Stimulated activated CD4-positive, alpha-beta T cell treated with anti-CD3 and anti-CD28 coated beads, TNF-alpha, amount 100 ng/mL, for 48 hours (primary cell): ENCODE measurements at places on chromosomes 4 and X.

DNA sequence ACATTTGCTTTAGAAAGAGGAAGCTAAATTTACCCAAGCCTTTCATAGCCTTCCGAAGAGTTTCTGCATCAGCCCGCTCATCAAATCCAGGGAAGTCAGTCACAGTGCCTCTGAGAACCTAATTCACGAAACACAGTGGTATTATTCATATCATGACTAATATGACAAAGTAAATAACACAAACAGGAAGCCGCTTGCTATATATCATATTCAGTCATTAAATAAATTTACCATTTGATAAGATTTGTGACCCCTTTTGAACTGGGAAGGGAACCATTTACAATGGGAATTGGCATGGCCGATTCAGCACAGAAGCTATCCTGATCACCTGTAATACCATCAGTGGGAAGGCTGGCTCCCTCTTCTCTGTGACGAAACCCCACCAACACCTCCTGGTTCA, 10.5 kb downstream of the ANXA5 start:
- no peak for DNase-seq

DNA sequence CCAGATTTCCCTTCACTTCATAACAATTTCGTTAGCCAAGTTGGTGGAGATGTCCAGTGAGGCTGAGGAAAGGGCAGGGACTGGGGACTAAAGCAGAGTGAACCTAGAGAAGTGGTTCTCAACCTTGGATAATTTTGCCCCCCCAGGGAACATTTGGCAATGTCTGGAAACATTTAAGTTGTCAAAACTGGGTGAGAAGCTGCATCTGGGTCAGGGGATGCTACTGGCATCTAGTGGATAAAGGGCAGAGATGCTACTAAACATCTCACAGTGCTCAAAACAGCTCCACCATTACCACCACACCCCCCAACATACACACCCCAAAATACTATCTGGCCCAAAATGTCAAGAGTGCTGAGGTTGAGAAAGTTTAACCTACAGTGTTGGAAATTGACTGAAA, 32.0 kb upstream of the FGF16 start:
- DNase-seq, result no peak

- DNase-seq, result no peak
These were observed 6.5 kb downstream of the NKX3-2 start for GRCh38 chr4:13537832-13538177.

GRCh38 chrX:19849464-19850080, 37.8 kb downstream of the SH3KBP1 start:
- no peak for DNase-seq

DNA sequence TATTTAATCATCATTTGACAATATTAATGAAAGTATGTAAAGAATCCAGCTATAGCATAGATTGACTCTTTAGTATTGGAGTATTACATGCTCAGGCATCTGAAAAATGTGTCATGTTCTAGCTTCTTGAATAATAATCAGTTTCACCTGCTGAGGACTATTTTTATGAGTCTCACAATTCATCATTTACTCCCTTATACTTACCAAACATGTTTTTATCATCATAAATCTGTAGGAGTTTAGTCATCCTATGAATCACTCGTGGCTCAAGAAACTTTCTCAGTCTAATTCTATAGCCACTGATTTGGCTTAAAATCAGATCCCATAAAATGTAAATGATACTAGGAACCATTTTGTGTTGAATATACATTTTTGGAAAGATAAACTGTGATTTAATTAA, 1616.1 kb downstream of the C4orf33 start:
- no peak for DNase-seq

DNA sequence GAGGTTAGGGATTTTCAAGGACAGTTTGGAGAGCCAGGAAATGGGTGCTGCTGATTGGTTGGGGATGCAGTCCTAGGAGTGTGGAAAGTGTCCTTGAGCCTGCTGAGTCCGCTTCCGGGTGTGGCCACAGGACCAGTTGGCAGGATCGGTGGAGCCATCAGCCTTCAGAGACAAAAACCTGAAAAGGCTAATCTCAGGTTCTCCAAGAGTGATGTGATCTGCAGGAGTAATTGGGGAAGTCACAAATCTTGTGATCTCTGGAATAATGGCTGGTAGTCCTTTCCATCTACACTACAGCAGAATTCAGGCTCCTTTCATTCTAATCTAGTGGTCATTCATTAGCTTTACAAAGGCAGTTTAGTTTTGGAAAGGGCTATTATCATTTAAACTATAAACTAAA, 55.9 kb upstream of the BMP2K start:
- DNase-seq, result no peak

DNA sequence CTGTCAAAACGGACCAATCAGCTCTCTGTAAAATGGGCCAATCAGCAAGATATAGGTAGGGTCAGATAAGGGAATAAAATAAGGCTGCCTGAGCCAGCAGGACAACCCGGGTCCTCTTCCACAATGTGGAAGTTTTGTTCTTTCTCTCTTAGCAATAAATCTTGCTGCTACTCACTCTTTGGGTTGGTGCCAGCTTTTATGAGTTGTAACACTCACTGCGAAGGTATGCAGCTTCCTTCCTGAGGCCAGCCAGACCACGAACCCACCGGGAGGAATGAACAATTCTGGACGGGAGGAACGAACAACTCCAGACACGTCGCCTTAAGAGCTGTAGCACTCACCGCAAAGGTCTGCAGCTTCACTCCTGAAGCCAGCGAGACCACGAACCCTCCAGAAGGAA, 287.8 kb downstream of the RAPGEF2 start:
- no peak for DNase-seq

DNA sequence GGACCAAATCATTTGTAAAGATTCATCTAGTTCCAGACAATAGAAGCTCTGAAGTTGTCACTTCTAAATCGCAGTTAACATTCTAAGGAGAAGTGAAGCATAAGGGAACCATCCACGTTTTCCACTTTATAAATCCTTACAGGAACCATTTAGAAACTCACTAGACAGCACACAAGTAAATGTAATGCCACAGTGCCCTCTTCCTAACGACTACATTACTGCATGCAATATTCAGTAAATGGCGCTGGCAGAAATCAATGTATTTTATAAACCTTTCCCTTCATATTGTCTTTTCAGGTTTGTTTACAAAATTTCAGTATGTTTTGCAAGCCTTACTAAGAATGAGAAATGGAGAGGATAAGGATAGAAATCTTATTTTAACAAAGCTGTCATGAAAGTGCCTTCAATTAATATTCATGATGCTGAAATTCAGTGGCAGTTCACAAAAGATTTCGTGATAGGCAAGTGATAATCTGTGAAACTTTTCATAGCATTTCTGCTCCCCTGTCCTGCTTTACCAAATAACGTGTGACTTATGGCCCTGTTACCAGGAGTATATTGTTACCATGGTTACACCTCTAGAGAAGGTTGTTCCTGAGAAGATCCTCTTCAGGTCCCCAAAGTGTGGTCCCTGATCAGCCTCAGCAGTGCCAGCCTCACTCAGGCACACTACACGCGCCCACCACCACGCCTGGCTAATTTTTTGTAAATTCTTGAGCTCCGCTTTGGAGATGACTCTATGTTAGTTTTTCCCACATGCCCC, 54.2 kb downstream of the TMA16 start:
- DNase-seq, result no peak

- no peak for DNase-seq
These were observed 21.6 kb downstream of the NYX start for GRCh38 chrX:41468647-41469323.

DNA sequence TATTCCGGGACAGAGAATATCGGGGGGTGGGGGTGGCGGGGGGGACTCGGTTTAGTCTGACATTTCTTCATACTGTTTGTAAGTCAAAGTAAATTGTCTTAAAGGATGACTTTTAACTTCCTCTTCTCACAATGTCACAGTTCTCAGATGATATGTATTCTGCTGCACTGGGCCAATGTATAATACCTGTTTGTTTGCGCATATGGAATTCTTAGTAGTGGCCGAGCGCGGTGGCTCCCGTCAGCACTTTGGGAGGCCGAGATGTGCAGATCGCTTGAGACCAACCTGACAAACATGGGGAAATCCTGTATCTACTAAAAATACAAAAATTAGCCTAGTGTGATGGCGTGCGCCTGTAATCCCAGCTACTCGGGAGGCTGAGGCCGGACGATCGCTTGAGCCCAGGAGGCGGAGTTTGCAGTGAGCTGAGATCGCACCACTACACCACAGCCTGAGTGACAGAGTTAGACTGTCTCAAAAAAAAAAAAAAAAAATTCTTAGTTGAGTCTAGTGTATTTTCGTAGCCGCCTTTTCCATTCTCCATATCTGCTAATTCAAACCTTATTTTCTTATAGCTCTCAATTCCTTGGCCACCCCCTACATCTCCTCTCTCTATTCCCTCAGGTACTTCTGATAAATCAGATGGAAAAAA, 851 bp downstream of the POLR2B start:
- peak; percentile 28 for DNase-seq

DNA sequence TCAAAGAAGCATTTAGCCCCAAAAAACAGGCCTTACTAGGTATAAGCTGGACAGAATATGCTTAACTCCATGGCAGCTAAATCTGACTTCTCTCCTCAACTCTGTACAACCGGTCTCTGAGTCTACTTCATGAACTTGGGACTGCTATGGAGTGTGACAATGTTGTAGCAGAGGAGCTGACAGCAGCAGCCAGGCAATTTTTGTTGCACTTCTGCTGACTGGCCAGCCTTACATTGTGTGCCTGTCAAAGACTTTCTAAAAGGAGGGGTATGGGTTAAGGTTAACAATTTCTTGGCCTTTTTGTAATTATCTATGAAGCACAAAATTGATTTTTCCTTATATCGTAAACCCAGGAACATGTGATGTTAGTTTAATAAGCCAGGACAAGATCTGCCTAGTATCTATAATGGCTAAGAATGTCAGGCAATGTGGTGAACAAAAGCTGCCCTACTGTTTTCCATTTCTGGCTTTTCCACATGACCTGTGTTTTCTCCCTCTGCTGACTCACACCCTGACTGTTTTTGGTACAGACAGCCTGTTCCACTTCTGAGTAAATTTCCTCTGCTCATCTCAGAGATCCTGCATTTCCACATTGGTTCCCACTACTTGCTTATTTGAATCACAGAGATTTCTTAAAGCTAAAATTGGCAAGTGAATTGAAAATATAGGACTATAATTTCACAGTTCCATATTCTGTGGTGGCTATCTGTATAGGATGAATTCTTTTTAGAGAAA, 9.3 kb downstream of the NOX1 start:
- no peak for DNase-seq

DNA sequence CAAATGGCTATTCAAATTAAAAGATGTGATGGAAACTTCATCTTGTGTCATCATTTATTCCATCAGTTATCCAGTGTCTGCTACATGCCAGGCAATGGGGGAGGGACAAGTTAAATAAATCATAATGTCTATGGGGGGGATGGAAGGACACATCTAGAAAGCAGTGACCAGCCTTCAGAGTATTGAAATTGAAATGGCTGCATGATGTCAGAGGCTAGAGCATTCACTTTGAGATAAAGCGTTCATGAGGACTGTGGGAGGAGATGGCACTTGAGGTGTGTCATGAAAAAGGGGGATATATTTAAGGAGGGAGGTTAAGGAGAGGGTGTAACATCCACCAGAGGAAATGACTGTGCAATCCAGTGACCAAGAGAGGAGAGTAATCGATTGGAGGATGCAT, 50.6 kb downstream of the SLIT2 start:
- DNase-seq, result no peak

GRCh38 chrX:78104447-78105176, 564 bp downstream of the PGK1 start:
- no peak for DNase-seq
